ENCODE measurements at places on chromosomes 4 and X.

DNA sequence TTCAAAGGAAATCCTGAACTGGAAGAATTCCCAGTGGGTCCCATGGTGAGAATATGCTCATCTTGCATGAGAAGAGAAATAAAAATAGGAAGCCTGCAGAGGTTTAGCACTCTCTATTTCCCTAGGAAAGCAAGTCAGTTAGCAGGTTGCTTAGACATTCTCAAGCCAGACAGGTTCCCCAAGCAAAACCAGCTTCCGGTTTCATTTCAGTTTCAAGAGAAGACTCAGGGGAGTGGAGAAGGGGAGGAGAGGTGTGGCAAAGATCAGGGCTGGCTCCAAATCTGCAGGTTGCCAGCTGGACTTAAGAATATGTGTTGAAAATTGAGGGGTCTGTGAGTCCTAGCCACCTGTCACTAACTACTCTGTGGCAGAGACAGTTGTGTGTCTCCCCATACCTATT is 107.5 kb downstream of the CLNK start:
- DNase-seq = no peak

GRCh38 chr4:39712819-39713607 is 15.1 kb downstream of the UBE2K start:
- no peak for DNase-seq

DNA sequence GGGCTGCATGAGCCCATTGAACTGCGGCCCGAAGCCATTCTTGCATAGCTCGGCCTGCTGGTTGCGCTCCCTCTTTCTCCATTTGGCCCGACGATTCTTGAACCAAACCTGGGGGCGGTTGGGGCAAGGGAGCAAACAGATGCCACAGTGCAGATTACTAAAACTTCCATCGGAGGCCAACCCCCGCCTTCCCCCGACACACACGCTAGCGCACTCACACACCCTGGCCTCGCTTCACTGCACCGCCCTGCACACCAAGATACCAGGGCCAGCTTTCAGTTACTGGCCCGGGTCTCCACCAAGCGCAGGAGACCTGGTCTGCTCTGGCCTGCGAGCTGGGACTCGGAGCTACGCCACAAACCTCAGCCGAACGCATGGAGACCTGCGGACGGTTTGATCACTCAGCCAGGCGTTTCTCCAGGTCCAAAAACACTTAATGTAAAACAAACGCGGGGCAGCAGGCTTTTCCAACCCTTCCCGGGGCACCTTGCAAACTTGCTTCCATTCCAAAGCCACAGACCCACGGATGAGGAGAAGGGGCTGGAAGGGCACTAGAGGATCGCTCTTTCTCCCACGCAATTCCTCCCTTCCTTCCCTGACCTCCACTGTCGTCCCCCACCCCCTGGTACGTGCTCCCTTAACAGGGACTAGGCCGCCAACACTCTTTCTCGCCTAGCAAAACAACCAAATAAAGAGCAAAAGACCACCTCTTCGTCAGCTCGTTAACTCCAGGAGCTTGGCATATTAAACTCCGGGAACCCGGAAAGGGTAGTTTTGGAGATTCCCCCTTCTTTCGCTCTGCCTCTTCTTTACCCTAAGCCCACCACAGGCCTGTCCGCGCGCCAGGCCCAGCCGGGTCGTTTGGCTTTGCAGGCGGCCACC is 4.1 kb downstream of the PITX2 start:
- DNase-seq = no peak

GRCh38 chrX:36908801-36909675 is 99.1 kb upstream of the FAM47C start:
- DNase-seq = no peak

DNA sequence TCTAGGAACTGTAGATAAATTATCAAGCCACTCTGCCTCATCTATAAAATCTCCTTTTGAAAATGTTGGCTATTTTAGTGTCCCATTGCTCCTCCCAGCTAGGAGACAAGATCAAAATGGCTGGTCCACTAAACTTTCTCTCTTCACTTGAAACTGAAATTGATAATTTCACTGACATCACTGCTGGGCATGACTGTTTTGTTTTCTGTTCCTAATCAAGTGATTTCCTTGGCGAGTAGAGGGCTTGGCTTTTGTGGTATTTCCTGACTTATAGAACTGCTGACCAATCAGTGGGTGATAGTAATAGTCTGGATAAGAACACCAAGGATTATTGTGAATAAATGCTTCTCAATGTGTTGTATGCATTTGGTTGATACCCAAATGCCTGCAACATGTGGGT is 2152.9 kb downstream of the ARAP2 start:
- DNase-seq = no peak

- no peak for DNase-seq
These were observed 230.9 kb downstream of the IQCM start for GRCh38 chr4:149584722-149585121.

- DNase-seq = no peak
These were observed 416.2 kb upstream of the PRKX start for GRCh38 chrX:4129626-4130025.

DNA sequence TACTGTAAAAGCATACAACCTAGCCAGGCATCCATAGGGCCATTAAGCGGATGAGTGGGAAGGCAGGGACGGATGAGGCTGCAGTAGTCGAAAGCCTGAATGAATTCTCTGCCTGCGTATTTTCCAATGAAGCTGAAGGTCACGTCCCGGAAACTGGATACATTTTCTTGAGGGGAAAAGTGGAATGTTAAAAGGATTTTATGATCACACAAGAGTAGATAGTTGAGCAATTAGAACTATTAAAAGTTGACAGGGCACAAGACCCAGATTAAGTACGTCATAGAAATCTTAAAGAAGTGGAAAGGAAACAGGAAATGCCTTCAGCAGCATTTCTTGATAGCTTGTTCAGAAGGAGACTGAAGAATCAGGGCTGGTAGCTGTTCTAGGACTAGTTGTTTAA is 98.3 kb upstream of the CXXC4 start:
- no peak for DNase-seq

- no peak for DNase-seq
These were observed 35.8 kb downstream of the KDM6A start for GRCh38 chrX:44908827-44909226.

GRCh38 chr4:52982255-52982945 is 120.3 kb downstream of the RASL11B start:
- no peak for DNase-seq

- DNase-seq = no peak
These were observed 2.2 kb downstream of the NMU start for GRCh38 chr4:55633903-55634302.

- DNase-seq = no peak
These were observed 35.6 kb downstream of the RAB40A start for GRCh38 chrX:103483720-103484119.

DNA sequence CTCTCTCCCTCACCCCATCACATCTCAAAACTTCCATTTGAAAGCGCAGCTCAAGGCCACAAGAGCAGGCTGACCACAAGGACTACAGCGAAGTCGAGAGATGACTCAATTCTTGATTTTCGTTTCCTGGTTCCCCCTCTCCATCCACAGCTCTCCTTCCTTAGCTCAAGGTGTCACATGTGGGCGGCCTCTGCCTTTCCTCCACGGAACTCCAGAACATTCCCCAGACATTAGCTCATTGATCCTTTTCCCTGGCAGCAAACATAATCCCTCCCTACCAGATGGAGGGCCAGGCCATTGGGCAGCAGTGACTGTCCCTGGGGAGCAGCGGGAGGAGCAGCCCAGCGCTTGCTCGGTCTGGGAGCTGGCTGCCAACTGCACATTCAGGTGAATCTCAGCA is 56.3 kb downstream of the CCDC149 start:
- no peak for DNase-seq

DNA sequence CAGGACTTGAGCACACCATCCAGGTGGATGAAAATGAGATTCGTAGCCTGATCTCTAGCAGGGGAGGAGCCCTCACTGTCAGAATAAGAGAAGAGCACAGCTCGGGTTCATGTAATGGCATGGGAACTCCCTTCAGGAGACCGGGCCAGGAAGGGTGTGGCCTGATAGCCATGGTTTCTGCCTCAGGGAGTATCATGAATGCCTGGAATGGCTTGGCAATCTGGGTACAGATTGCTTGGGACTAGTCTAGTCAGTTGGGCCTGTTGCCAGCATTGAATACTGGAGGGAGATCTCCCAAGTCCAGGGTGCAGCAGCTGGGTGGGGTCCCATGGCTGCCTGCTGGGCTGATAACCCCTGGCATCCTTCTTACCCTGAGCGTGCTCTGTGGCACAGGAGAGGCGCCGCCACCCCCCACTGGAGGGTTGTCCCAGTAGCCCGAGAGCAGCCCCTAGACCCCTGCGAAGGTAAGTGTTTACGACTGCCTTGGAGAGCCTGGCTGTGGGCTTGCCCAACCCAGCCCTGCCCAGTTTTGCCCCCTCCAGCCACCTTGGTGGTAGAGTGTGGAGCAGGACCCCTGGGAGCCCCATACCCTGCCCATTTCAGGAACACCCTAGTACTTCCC is 298.8 kb downstream of the TEX13A start:
- DNase-seq = no peak

DNA sequence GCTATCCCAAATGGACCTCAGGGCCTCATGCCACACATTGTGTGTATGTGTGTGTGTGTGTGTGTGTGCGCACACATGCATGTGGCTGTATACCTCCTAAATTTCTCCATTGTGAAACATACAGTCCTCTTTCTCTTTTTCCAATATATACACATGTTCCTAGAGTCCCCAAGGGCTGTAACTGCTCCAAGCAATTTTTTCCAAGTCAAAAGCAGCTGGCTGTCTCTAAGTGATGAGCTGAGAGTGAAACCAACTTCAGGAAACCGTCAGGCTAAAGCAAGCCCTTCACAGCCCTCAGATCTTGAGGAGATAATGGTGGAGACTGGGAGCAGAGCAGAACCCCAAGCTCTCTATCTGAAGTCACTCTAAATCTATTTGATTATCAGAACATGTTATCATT is 496.1 kb upstream of the DIPK2B start:
- DNase-seq = no peak

- no peak for DNase-seq
These were observed 153.7 kb downstream of the AMELX start for GRCh38 chrX:11446949-11447348.

DNA sequence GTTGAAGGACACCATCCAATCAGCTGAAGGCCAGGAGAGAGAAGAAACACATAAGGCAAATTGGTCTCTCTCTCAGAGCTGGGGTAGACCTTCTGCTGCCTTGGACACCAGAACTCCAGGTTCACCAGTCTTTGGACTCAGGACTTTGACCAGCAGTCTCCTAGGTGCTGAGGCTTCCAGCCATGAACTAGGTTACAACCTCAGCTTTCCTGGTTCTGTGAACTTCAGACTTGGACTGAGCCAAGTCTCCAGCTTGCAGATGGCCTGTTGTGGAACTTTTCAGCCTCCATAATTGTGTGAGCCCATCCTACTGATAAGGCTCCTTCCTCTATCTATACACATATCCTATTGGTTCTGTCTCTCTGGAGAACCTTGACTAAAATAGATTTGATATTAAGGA is 20.6 kb upstream of the BBS12 start:
- no peak for DNase-seq

- no peak for DNase-seq
These were observed 16.8 kb upstream of the THOC2 start for GRCh38 chrX:123749643-123750042.

- no peak for DNase-seq
These were observed 2700.3 kb downstream of the ARAP2 start for GRCh38 chr4:33543941-33544450.

- DNase-seq = no peak
These were observed 311.3 kb upstream of the EMCN start for GRCh38 chr4:100828986-100829685.

DNA sequence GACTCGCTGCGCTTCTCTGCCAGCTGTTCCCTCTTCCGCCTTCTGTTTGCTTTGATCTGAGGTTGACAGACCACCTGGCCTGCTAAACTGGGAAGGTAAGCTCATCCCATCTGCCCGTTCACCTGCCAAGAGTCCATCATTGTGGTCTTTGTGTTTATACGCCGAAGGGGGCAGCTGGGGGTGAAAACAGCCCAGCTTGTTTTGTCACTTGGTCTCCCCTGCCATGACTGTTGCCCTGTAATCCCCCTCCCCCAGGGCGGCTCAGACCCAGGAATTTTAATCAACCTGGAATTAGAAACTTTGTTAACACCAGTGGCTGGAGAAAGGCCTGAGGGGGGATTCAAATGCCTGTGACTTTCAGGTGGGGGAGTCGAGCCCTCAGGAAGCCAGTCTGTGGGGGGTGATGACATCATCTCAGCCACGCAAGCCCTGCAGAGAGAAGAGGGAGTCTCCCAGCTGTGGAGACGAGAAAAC is 333.3 kb downstream of the BCOR start:
- DNase-seq = no peak

- no peak for DNase-seq
These were observed 24.3 kb downstream of the IRF2 start for GRCh38 chr4:184450045-184450444.

GRCh38 chr4:131046821-131047220 is 1950.9 kb downstream of the C4orf33 start:
- DNase-seq = no peak

- no peak for DNase-seq
These were observed 502.5 kb downstream of the GRXCR1 start for GRCh38 chr4:43394976-43395375.

DNA sequence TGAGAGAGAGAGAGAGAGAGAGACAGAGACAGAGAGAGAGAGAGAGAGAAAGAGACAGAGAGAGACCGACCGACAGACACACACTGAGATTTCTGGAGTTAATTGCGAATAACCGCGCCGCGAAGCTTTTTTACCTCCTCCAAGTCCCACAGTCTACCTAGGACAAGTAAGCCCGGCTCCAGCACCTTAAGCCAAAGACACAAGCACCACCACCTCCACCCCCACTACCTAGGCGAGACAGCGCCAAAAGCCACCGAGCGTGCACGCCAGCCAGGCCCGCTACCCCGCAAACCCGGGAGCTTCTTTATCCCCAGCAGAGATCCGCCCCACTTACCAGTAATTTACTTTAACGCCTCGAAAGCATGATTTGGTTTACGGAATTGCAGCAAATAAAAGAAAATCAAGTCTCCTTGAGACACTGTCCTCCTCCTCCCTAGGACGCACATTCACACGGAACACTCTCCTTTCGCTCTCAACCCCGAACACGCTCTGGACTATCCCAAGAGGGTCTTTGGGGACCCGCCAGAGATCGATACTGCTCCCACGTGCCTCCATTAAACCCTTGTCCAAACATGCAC is 649.6 kb upstream of the DIPK2B start:
- DNase-seq = no peak

DNA sequence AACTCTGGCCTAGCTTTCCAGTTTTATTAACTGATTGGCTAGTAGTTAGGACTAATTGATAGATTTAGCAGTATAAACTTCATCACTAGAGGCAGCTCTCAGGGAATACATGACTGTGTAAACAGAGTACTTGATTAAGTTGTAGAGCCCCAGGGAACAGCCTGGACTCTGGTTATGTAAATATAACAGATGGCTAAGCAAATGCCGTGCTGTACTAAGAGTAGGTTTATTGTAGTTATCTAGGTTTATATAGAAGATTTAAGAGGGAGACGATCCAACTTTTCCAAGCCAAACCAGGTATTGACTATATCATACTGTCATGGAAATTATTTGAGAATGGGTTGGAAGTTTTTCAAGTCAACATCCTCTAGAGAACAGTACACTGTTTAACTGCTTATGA is 463.4 kb upstream of the GRID2 start:
- DNase-seq = no peak

- DNase-seq = no peak
These were observed 48.0 kb downstream of the SH3RF1 start for GRCh38 chr4:169222761-169223160.

Measured in stimulated activated CD8-positive, alpha-beta memory T cell treated with anti-CD3 and anti-CD28 coated beads, Interleukin-12 subunit alpha, Interleukin-12 subunit beta, amount 100 ng/mL, for 4 hours (primary cell).